ENCODE measurements at places on chromosomes 6 and 20.

DNA sequence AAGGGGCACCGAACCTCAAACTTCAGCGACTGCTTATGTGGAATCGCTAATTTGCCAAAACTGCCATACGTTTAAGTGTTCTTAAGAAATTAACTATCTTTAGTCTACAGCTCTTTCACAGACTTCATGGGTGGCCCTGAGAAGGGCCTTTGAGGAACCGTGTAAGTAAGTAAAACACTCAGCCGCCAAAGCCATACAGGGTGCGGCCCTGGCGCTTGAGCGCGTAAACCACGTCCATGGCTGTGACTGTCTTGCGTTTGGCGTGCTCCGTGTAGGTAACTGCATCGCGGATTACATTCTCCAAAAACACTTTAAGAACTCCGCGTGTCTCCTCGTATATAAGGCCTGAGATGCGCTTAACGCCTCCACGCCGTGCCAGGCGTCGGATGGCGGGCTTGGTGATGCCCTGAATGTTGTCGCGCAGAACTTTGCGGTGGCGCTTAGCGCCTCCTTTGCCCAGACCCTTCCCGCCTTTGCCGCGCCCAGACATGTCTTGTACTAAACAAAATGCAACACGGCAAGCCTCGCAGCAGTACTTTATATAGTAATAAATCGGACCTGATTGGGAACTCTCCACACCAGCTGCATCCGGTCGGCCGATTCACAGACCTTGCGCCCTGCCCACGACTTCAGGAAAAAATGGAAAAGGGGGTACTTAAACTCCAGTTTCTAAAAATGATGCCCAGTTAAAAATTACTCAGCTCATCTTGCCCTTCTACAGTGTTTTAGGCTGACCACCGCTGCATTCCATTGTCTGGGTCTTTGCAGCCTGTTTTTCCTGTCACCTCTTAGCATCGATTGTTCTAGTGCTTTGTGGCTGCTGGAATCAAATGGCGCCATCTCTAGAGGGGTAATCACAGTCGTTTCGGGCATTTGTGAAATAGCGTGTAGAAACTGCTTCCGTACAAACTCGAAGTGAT is 38.9 kb downstream of the OR2B2 start:
- H3K4me1 ChIP-seq = peaks cover 29% of the 10 kb centered on the region
- no peaks in the 10 kb centered on the region for H3K36me3 ChIP-seq
- H3K27ac ChIP-seq = peak overlapping the region; percentile 89
- no peaks in the 10 kb centered on the region for H3K27me3 ChIP-seq

DNA sequence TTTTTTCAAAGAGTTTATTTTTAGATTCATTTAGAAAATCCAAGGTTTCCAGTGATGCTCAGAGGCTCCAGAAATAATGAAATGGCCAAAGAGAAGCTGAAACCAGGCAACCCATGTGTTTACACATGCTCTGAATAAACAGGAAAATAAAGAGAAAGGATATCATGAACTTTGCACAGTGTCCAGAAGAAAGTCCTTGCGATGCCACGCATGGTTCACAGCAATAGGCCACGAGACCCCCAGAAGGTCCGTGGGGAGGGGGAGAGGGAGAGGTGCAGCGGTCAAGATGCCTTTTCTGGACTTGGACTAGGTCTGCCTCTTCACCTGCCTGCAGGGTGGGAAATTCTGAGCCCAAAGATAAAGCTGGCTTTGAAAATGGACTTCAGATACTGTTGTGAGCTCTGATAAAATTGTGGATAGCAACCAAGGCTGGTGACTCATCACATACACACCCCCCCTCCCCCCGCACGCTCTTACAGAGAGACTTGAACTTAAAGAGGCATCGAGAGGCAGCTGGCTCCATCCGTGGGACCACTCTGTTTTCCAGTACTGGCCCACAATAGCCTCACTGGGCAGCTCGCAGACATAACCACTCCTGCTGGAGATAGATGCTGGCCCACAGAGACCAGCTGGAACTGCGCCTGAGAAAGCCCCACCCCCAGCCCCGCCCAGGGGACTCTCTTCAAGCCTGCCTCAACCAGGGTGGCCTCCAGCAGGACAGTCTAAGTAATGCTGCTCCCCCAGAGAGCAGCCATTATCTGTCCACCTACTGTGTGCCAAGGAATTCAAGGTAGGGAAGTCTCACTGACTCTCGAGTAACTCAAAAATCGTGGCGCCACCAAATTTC is 21.2 kb upstream of the NFATC2 start:
- H3K36me3 ChIP-seq = no peaks in the 10 kb centered on the region
- H3K27ac ChIP-seq = no peak overlapping the region
- H3K4me3 ChIP-seq = no peak overlapping the region
- H3K4me1 ChIP-seq = peaks cover 29% of the 10 kb centered on the region

- H3K4me1 ChIP-seq = no peaks in the 10 kb centered on the region
- DNase-seq = no peak
- H3K27ac ChIP-seq = no peak overlapping the region
These were observed 63.9 kb upstream of the RCAN2 start for GRCh38 chr6:46555129-46555528.

GRCh38 chr6:95203153-95203754 is 374.1 kb upstream of the MANEA start:
- H3K4me3 ChIP-seq = no peak overlapping the region
- H3K27ac ChIP-seq = no peak overlapping the region
- H3K27me3 ChIP-seq = no peaks in the 10 kb centered on the region
- peak; percentile 22 for DNase-seq

- peaks cover 11% of the 10 kb centered on the region for H3K4me1 ChIP-seq
- H3K27me3 ChIP-seq = no peaks in the 10 kb centered on the region
These were observed 7.3 kb downstream of the ABT1 start for GRCh38 chr6:26604026-26604425.

DNA sequence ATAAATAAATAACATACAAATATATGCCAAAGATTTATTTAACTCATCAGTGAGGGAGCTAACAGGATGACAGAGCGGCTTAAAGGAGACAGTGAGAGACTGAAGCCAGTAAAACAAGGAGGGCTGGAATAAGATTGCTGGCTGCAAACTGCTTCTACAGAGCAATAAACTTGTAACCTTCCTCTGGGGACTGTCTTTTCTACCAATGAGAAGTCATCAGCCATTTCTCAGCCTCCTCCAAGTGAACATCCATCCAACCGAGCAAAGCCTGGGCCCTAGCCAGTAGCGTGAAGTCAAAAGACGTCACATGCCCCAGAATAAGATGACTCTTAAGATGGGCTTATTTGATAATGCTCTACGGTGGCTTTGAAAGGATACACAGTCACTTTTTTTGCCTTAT is 42.5 kb downstream of the CPXM1 start:
- no peak overlapping the region for H3K27ac ChIP-seq
- no peak overlapping the region for H3K4me3 ChIP-seq
- DNase-seq = no peak
- H3K36me3 ChIP-seq = no peaks in the 10 kb centered on the region
- H3K4me1 ChIP-seq = peaks cover 13% of the 10 kb centered on the region
- peaks cover 13% of the 10 kb centered on the region for H3K27me3 ChIP-seq

GRCh38 chr6:145034664-145035063 is 700.7 kb downstream of the EPM2A start:
- no peak overlapping the region for H3K4me3 ChIP-seq
- no peak for DNase-seq
- H3K36me3 ChIP-seq = no peaks in the 10 kb centered on the region
- H3K4me1 ChIP-seq = no peaks in the 10 kb centered on the region
- H3K27me3 ChIP-seq = no peaks in the 10 kb centered on the region

- H3K4me3 ChIP-seq = no peak overlapping the region
- no peak for DNase-seq
- no peaks in the 10 kb centered on the region for H3K36me3 ChIP-seq
- no peaks in the 10 kb centered on the region for H3K27me3 ChIP-seq
These were observed 64.9 kb downstream of the ME1 start for GRCh38 chr6:83365931-83366330.

GRCh38 chr6:90350689-90351554 is 54.3 kb upstream of the BACH2 start:
- no peaks in the 10 kb centered on the region for H3K27me3 ChIP-seq
- no peak overlapping the region for H3K27ac ChIP-seq
- peak; percentile 86 for DNase-seq

- H3K36me3 ChIP-seq = no peaks in the 10 kb centered on the region
- no peaks in the 10 kb centered on the region for H3K27me3 ChIP-seq
- H3K27ac ChIP-seq = no peak overlapping the region
- no peaks in the 10 kb centered on the region for H3K4me1 ChIP-seq
- no peak for DNase-seq
These were observed 53.0 kb upstream of the AIG1 start for GRCh38 chr6:143007646-143008045.

DNA sequence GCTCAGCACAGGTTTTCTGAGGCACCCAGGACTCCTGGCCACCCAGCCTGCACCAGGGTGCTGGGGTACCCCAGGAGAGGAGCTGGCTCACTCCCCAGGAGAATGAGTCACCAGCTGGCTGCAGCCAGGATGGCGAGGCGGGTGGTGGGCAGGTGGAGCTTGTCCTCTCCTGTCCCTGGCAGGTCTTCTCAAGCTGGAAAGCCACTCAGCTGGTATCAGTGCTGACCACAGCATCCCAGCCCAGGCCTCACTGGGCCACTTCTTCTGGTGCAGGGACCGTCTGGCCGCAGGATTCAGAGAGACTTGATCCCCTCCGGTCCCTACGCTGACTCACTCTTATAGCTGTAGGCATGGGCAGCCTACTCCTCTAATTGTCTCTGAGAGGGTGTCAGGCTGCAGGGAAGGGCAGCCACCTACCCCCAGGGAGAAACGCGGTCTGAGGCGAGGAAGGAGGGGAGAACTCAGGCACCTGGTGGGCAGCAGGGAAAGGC is 22.2 kb downstream of the TFEB start:
- peaks cover 2% of the 10 kb centered on the region for H3K36me3 ChIP-seq
- H3K4me3 ChIP-seq = no peak overlapping the region
- no peak overlapping the region for H3K27ac ChIP-seq
- peaks cover 11% of the 10 kb centered on the region for H3K4me1 ChIP-seq
- H3K27me3 ChIP-seq = no peaks in the 10 kb centered on the region

- peak overlapping the region; percentile 0 for H3K27ac ChIP-seq
- H3K4me3 ChIP-seq = no peak overlapping the region
- DNase-seq = no peak
- H3K27me3 ChIP-seq = no peaks in the 10 kb centered on the region
- peaks cover 70% of the 10 kb centered on the region for H3K36me3 ChIP-seq
These were observed 60.0 kb downstream of the PTPN1 start for GRCh38 chr20:50569864-50570836.

DNA sequence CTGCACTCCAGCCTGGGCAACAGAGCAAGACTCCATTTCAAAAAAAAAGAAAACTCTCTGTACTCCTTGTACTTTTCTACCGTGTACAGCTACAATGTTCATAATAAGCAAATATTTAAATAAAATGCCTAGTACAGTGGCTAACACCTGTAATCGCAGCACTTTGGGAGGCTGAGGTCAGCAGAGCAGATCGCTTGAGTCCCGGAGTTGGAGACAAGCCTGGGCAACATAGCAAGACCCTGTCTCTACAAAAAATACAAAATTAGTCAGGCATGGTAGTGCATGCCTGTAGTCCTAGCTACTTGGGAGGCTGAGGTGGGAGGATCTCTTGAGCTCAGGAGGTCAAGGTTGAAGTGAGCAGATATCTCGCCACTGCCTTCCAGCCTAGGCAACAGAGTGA is 5.7 kb downstream of the NAPB start:
- H3K4me3 ChIP-seq = no peak overlapping the region
- H3K27ac ChIP-seq = no peak overlapping the region
- no peaks in the 10 kb centered on the region for H3K27me3 ChIP-seq
- H3K4me1 ChIP-seq = peaks cover 7% of the 10 kb centered on the region
- H3K36me3 ChIP-seq = no peaks in the 10 kb centered on the region

DNA sequence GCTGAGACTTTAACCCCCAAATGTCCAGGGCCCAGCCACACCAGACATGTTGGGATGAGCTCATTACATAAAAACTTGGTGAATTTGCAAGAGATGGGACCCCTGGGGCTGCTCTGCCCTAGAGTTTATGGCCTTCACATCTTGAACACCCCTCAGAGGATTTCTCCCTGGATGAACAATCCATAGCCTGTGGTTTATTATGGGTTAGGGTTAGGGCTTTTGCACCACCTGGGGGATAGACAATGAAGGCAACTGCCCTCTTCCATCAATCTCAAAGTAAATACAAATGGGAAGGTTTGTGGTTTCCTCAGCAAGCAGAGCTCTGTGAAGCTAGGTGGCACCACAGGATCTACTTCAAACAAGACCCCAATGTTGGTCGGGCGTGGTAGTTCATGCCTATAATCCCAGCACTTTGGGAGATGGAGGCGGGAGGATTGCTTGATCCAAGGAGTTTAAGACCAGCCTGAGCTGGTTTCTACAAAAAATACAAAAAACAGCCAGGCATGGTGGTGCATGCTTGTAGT is 17.4 kb downstream of the SPINT3 start:
- H3K4me3 ChIP-seq = no peak overlapping the region
- H3K27me3 ChIP-seq = peaks cover 8% of the 10 kb centered on the region
- H3K36me3 ChIP-seq = no peaks in the 10 kb centered on the region
- H3K4me1 ChIP-seq = no peaks in the 10 kb centered on the region

DNA sequence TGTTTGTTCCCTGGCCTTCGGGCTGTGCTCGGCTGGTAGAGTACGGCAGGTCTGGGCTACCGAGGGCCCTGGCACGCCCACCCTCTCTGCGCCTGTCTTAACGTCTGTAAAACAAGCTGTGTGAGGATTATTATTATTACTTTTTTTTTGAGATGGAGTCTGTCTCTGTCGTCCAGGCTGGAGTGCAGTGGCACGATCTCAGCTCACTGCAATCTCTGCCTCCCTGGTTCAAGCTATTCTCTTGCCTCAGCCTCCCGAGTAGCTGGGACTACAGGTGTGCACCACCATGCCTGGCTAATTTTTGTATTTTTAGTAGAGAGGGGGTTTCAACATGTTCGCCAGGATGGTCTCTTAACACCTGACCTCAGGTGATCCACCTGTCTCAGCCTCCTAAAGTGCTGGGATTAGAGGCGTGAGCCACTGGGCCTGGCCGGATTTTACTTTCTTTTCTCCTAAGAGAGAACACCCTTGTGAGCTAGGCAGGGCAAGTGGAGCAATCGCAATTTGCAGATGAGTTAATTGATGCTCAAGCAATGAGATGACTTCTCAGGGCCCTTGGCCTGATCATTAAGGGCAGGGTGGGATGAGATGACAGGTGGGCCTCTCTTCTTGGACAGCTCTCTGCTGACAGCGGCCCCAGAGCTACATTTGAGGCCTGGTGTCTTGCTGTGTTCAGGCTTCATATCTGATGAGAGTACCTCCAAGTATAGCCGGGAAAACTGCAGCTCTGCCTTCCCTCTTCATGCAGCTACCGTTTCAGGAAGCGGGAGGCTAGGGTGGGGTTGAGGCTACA is 859 bp upstream of the SMIM29 start:
- H3K36me3 ChIP-seq = peaks cover 2% of the 10 kb centered on the region
- H3K4me1 ChIP-seq = peaks cover 39% of the 10 kb centered on the region
- H3K27ac ChIP-seq = peak overlapping the region; percentile 96
- peak overlapping the region; percentile 96 for H3K4me3 ChIP-seq
- DNase-seq = no peak

- H3K4me3 ChIP-seq = no peak overlapping the region
- no peak overlapping the region for H3K27ac ChIP-seq
- H3K27me3 ChIP-seq = no peaks in the 10 kb centered on the region
- H3K4me1 ChIP-seq = peaks cover 14% of the 10 kb centered on the region
- peak; percentile 59 for DNase-seq
These were observed 348.1 kb downstream of the THBS2 start for GRCh38 chr6:168905451-168906090.
